ENCODE measurements at places on chromosomes 7 and 10. TPM values are rescaled to one million over a fixed set of nuclear protein-coding genes. Genes with fewer than 3 reads are reported as not detected.

The MRLN gene
- total RNA-seq: not detected

The SPDYE2B gene
- not detected for total RNA-seq

The PPP1R3C gene
- 64.4 TPM for total RNA-seq

The LLCFC1 gene
- total RNA-seq: not detected

The COL1A2 gene
- total RNA-seq: 615 TPM

The TMEM130 gene
- total RNA-seq: not detected

The PIK3AP1 gene
- 13.7 TPM for total RNA-seq

- DNase-seq: no peak
- H3K27ac ChIP-seq: peak overlapping the region; percentile 89
- H3K27me3 ChIP-seq: no peaks in the 10 kb centered on the region
- peaks cover 47% of the 10 kb centered on the region for H3K4me1 ChIP-seq
Measured at GRCh38 chr10:62085404-62085803, 183.2 kb downstream of the RTKN2 start.

DNA sequence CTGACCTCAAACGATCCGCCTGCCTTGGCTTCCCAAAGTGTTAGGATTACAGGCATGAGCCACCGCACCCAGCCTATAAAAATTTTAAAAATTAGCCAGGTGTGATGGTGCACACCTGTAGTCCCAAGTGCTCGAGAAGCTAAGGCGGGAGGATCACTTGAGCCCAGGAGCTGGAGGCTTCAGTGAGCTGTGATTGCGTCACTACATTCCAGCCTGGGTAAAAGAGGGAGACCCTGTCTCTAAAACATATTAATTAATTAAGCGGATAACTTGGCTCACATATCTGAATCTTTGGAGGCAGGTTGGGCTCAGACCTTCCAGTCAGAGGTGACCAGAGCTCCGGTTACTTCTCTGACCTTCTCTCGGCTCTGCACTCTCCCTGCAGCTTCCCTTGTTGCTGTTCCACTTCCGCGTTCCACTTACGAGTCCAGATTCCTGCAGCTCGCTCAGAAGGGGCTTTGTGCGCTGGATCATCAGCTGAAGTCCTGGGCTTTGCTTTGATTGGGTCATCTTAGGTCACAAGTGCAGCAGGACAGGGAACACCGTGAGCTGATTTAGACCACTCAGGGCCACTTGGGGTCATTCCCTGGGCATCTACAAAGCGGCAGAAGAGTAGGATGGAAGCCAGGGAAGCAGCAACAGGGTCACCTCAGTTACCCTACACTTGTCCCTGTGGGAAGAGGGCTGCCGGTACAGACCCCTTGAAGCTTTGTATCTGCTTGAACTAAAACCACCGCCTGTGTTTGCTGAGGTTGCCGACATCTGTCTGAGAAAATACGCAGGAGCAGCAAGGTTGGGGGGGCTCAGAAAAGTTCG is 2.0 kb upstream of the ARPC1B start:
- H3K4me3 ChIP-seq: no peak overlapping the region
- DNase-seq: no peak
- no peaks in the 10 kb centered on the region for H3K36me3 ChIP-seq
- H3K27me3 ChIP-seq: no peaks in the 10 kb centered on the region
- peak overlapping the region; percentile 31 for H3K27ac ChIP-seq
- peaks cover 8% of the 10 kb centered on the region for H3K4me1 ChIP-seq

- DNase-seq: no peak
- H3K36me3 ChIP-seq: peaks cover 95% of the 10 kb centered on the region
Measured at GRCh38 chr7:95586951-95587301, 9.4 kb downstream of the PDK4 start.

DNA sequence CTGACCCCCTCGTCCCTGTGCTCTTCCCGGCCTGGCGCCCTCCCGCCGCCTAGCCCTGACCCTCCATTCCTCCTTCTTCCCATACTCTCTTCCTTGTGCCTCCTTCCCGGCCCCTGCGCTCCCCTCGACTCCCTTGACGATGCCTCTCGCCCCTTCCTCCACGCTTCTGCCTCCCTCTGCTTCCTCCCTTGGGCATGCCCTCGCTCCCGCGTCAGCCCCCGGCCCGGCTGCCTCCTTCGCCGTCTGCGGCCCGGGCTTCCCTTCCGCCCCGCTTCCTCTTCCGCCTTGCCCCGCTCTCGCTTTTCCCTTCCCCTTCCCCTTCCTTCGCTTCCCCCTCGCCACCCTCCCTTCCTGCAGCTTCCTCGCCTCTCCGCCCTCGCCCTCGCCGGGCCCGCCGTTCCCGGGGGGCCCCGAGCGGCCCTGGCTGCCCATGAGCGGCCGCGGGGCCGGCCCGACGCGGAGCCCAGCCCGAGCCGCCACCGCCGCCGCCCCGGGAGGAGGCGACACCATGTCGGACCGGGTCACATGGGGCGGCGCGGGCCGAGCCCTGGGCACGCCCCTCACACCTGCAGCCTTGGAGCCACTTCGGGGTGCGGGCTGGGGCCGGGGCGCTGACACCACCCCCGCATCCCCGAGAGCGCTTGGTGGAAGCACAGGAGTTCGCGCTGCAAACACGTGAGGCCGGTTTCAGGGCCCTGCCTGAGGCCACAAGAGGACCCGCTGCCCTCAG is at the start of gene FBXW4:
Gene FBXW4 (minus strand): TSS at position 497 of the 730 bp plus-strand sequence. CDS start 65 bp downstream, at position 432.
- H3K36me3 ChIP-seq: no peaks in the 10 kb centered on the region
- peak within 1 kb of the TSS; percentile 92 for H3K27ac ChIP-seq
- DNase-seq: peak; percentile 61
- peak within 1 kb of the TSS; percentile 91 for H3K4me3 ChIP-seq
- no peaks in the 10 kb centered on the region for H3K27me3 ChIP-seq

DNA sequence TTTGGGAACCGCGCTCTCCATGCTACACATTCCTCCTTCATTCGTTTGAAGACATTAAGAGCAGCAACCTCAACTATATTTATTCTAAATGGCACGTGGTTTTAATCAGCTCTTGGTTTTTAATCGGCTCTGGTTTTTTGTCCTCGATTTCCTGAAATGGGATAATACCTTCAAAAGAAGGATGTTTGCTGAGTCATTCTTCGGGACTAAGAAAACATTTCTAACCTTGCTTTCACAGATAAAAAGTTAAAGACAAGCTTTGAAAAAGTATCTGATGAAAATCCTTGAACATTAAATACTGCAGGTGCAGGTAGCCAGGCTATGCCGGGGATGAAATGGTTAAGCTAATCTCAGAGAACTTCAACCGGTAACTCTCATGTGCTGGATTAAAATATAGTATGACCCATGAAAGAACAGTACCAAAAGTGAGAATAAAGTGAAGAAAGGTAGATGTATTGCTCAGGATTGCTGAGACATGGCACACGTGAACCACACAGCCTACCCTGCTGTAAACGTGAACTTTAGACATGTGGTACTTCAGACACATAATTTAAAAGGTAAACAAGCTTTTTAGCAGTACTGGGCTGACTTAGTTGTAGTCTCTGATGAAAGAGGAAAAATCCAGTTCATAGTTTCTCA is 89.1 kb downstream of the PTPRN2 start:
- no peaks in the 10 kb centered on the region for H3K4me1 ChIP-seq
- no peak overlapping the region for H3K27ac ChIP-seq
- H3K27me3 ChIP-seq: no peaks in the 10 kb centered on the region
- DNase-seq: no peak
- no peak overlapping the region for H3K4me3 ChIP-seq

DNA sequence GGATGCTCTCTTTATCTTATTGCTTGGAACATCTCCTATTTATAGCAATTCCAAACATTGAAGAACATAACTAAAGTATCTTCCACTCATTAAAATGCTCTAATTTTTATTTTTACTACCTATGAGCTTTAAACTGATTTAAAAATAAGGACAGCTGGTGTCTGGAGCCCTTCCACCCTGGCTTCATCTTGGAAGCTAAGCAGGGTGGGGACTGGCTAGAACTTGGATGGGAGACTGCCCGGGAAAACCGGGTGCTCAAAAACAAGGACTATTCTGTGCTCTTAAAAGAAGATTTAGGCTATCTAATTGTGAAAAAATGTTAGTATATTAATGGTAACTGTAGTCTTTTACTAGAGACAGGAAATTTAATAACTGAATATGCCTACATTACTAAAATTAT is 69.2 kb downstream of the ARMC3 start:
- H3K36me3 ChIP-seq: no peaks in the 10 kb centered on the region
- no peak overlapping the region for H3K4me3 ChIP-seq
- no peak overlapping the region for H3K27ac ChIP-seq

DNA sequence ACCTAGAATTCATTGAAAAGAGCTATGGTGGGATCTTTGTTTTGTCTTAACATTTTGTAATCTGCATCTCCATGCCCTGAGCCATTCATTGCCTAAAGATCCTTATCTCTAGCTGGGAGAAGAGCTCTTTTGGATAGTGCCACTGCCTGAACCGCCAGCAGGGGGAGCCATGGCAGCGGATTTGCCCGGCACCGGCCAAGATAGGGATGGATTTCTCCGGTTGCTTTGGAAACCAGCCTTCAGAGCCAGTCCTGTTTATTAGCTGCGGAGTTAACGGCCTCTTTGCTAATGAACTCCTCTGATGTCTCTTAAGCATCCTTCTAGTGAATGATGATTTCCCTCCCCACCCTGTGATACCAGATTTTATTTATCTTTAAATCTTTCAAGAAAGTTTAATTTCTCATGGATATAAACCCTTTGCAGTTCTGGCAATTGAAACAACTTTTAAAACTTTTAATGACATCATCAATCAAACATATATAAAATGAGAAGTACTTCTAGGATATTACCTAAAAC is 58.2 kb upstream of the LYZL2 start:
- no peaks in the 10 kb centered on the region for H3K36me3 ChIP-seq
- H3K4me1 ChIP-seq: no peaks in the 10 kb centered on the region
- H3K27ac ChIP-seq: no peak overlapping the region
- no peaks in the 10 kb centered on the region for H3K27me3 ChIP-seq
- DNase-seq: peak; percentile 55
- no peak overlapping the region for H3K4me3 ChIP-seq

GRCh38 chr7:113289140-113289740 is 170.9 kb upstream of the SMIM30 start:
- no peak for DNase-seq
- no peaks in the 10 kb centered on the region for H3K27me3 ChIP-seq
- H3K4me3 ChIP-seq: no peak overlapping the region
- no peaks in the 10 kb centered on the region for H3K36me3 ChIP-seq
- H3K4me1 ChIP-seq: no peaks in the 10 kb centered on the region

- no peaks in the 10 kb centered on the region for H3K27me3 ChIP-seq
- no peak overlapping the region for H3K4me3 ChIP-seq
- DNase-seq: no peak
- no peaks in the 10 kb centered on the region for H3K36me3 ChIP-seq
- H3K27ac ChIP-seq: no peak overlapping the region
- no peaks in the 10 kb centered on the region for H3K4me1 ChIP-seq
Measured at GRCh38 chr10:131260031-131260430, 51.5 kb downstream of the TCERG1L start.

DNA sequence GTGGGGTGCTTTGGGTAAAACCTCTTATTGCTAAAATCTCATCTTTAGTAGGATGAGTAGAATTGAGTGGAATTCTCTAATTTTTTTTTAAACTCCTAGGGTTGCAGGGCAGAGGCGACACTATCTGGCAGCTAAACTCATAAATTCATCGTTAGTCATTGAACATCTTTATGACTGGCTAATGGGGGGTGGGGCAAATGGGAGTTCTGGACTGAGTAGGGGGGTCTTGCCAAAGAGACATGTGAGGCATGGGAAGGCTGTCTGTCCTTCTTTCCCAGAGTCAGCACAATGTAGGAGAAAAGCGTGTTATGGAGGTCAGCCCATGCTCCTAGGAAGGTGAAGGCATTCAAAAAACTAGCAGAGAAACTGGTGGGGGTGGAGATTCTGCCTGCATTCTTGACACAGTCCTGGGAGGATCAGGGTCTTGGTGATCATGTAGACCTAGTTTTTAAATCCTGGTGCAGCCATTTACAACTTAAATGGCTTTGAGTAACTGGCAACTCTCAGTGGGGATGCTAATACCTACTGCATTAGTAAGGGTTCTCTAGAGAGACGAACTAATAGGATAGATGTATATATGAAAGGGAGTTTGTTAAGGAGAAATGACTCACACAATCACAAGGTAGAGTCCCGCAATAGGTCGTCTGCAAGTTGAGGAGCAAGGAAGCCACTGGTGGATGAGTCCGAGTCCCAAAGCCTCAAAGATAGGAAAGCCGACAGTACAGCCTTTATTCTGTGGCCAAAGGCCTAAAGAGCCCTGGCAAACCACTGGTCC is 47.7 kb downstream of the EMX2 start:
- no peaks in the 10 kb centered on the region for H3K27me3 ChIP-seq
- no peak overlapping the region for H3K27ac ChIP-seq
- H3K4me3 ChIP-seq: no peak overlapping the region
- DNase-seq: no peak
- no peaks in the 10 kb centered on the region for H3K4me1 ChIP-seq

DNA sequence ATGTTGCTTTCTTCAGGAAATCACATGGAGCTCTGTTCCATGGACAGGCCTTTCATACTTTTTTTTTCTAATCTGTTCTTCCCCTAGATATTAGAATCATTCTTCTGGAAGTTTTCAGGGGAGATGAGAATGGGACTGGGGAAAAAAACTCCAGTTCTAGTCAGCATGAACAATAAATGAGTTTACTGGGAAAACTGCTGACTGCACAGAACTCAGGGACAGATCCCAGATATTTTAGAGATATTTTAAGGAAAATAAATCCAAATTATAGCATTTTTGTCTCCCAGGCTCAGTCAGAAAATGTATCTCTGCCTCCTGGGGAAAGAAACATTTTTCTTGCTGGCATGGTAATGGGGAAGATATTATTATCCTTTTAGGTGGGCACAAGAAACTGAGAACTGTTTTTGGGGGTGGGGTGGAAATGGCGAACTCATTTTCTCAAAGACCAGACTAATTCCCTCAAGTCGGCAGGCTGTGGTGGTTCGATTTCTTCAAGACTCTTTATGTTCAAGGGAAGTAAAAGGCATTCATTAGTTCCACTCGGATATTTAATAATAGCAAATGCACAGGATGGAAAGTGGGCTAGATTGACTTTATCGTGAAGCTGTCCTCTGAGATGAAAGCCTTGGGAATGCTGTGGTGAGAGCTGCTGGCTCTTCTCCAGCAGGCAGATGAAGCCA is 157.5 kb downstream of the ADRA2A start:
- no peak for DNase-seq
- no peak overlapping the region for H3K27ac ChIP-seq
- no peaks in the 10 kb centered on the region for H3K27me3 ChIP-seq
- H3K4me1 ChIP-seq: no peaks in the 10 kb centered on the region
- H3K36me3 ChIP-seq: no peaks in the 10 kb centered on the region

Data from heart left ventricle (tissue), 16 donors.